ENCODE measurements at places on chromosomes 7 and 10.

DNA sequence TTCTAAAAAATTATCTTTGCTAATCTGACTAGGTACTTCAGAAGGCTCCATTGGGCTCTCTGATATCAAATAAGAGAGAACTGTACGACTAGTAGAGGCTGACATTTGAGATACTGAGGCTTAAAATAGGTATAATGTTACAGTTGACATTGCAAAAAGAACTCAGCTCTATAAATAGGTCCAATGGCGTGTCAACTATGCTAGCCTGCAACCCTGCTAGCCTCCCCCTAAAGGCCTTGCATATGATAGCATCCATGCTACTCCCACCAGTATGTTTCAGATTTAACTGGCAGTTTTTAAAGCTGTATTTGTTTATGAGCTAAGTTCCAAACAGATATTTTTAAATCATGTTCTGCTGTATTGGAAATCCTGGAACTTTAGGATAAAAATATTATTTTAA lies at the start of gene PPP1R3A:
TSS of gene PPP1R3A (minus strand) at position 64 of the 400 bp plus-strand sequence. CDS start at position 51, 13 bp downstream.
- no peak for DNase-seq

DNA sequence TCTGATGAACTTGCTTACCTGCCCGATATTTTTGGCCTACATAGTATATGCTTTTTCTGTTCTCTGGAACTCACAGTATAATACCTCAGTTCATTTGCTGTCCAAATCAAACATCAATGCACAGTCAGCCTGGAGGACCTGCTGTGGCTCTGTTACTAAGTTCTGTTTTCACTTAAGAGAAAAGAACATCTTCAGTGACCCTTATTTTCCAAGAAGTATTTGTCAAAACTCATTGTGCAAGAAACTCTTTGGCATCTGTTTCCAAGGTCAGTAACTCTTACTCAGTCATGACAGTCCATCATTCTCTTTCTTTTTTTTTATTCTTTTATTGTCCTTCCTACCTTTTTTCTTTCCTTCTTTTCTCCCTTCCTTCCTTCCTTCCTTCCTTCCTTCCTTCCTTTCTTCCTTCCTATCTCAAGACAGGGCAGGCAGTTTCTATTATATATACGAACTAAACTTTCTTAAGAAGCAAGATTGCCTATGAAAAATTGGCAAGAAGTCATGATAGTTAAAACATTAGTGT lies 37.8 kb upstream of the SEM1 start:
- no peak for DNase-seq

DNA sequence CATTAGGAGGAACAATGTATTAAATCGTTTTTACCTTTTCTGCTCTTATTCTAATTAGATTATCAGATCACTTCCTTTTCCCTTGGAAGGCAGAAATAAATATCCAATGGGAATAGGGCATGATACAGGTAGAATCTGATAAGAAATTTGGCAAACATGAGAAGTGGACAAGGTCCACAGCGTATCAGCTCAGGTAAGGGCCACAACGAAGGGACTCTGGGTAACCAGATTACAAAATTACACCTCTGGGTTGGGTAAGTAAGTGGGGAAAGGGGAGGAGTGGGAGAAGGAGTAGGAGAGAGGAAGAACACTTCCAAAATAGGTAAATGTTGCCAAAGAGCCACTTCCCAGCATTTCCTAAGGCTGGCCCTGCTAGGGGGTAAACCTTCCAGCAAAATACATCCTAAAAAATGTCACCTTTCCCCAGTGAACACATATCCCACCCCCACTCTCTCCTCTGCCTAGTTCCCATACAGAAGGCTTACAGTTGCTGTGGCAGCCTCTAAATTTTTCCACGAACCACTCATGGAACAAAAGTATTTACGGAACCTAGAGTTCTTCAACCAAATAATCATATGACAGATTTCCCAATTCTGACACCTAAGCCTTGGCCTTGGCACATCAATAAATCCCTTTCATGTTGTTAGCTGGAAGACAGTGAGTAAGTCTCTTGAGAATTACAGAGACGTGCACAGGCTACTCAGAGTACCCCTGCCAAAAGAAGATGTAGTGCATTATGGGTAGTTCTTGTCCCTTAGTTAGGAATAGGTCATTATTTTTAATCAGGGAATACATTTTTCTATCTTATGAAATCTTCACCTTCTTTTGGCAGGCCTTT lies 51.5 kb upstream of the DLX6 start:
- DNase-seq: no peak

GRCh38 chr7:128997181-128997580 lies 57.7 kb downstream of the TNPO3 start:
- DNase-seq: no peak

DNA sequence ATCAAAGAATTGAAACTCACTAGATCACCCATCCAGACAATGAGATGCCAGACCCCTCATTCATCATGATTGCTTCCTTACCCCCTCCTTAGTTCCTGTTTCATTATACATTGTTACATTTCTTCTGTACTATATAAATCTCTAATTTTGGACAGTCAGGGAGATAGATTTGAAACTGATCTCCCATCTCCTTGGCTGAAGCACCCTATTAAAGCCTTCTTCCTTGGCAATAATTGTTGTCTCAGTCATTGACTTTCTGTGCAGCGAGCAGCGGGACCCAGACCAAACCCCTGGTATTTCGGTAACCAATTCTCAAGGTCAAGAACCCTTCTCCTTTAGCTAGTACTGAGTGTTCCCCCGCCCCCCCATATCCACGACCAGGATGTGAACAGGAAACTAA lies 100.2 kb downstream of the ABLIM1 start:
- DNase-seq: no peak

- peak; percentile 80 for DNase-seq
Observed at GRCh38 chr7:100694098-100694745, at the start of gene GIGYF1. Gene GIGYF1 (minus strand): TSS chr7:100694250. CDS start chr7:100688238, 6,012 bp downstream.

GRCh38 chr7:66261941-66262340 lies 56.8 kb downstream of the TPST1 start:
- no peak for DNase-seq

- no peak for DNase-seq
Observed at GRCh38 chr7:131602304-131602993, 46.0 kb upstream of the PODXL start.

- no peak for DNase-seq
Observed at GRCh38 chr10:61961278-61961677, 59.8 kb downstream of the ARID5B start.

DNA sequence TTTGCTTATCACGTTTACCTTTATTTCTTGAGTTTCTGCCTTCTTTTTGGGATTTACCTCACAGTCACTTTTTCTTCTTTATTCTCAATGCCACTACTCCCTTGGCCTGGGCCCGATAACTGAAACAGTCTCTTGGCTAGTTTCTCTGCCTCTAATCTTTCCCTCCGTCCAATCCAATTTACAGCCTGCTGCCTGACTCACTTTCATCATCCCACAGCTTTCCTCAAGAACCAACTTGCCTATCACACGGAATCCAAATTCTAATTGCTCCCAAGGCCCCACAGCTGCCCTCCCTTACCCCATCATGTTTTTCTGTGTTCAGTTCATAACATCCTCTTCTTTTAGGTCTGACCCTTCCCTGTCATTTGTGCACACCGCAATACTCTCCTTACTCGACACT lies 121.4 kb downstream of the HIPK2 start:
- DNase-seq: no peak

DNA sequence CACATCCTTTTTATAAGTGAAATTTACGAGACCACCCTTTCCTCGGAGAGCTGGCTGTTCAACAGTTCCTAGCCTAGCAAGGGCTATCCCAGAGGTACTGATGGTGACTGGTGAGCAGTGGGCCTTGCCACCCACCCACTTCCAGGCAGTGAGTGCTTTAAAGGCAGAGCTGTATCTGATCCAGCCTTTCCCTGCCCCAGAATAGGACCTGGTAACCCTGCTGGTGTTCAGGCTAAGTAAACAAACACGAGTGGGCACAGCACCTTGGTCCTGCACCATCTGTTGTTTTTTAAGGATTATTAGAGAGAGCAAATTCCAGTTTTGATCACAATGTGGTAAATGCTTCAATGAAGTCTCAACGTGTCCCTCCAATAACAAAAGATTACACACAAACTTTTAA lies 75.7 kb downstream of the COBL start:
- DNase-seq: no peak

DNA sequence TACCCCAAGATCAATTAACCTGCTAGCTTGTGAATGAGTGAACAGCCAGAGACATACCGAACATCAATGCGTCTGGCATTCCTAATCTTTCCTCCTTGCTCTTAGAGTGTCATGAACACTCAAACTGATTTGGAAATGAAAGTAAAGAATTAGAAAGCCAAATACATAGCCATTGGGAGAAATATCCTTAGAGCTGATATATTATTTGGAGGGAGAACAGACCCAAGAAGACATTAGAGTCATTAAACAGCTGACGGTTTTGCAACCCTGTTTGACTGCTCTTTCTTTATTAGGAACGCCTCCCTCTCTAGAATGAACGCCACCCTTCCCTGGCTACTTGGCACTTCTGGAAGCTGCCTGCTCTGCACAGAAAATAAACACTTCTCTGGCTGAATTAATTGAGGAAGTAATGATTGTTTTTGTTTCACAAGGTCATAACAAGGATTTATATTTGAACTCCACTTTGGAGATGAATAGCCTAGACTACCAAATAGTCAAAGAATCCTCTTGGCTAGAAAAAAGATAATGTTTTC lies 42.8 kb downstream of the CTTNBP2 start:
- no peak for DNase-seq

- peak; percentile 97 for DNase-seq
Observed at GRCh38 chr7:30162622-30163124, 27.9 kb downstream of the MTURN start.

- no peak for DNase-seq
Observed at GRCh38 chr7:69510114-69510513, 88.2 kb upstream of the AUTS2 start.

GRCh38 chr10:13018171-13018570 lies 16.7 kb upstream of the CCDC3 start:
- DNase-seq: no peak

GRCh38 chr10:118754229-118754555 lies 578 bp downstream of the CACUL1 start:
- DNase-seq: no peak

- no peak for DNase-seq
Observed at GRCh38 chr10:60629332-60629731, 148.9 kb upstream of the CDK1 start.

- no peak for DNase-seq
Observed at GRCh38 chr7:139981511-139981895, 81.2 kb downstream of the PARP12 start.

GRCh38 chr7:116802144-116802745 lies 60.1 kb upstream of the CAPZA2 start:
- no peak for DNase-seq

DNA sequence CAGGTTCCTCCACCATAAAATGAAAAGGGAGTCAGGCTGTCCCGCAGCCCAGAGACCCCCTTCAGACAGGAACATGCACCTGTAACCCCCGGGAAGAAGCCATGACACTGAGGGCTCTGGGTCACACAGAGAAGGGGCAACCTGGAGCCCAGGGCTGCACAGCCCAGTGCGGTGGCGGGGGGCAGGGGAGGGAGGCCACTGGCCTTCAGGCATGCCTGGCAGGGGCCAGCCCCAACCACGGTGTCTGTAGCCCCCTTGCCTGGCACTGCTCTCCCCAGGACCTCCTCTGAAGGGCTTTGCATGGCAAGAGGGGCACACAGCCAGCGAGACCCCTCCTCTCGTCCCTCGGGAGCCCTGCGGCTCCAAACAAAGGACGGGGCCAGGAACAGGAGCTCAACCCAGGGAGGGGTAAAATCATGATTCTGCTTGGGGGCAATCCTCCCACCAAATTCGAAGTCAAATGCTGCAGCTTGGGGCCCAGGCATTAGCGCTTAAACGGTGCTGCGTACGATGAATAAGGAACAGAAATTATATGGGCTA lies 235.1 kb downstream of the MAD1L1 start:
- DNase-seq: no peak

DNA sequence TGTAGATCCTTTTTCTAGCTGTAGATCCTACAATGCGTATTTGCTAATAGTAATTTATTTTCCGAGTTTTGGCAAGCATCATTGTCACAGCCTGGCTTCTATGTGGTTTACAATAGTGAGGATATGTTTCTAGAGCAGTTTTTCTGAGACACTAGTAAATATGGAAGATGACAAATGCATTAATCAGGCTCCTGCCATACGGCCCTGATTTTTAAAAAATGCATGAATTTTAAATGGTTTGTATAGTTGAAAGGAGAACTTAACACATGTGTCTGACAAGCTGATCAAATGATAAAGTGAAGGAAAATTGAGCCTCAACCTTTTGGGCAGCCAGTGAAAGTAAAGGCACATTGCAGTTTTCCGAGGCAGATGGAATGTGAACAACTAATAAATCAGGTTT lies 354.1 kb downstream of the EXOC4 start:
- DNase-seq: no peak

- no peak for DNase-seq
Observed at GRCh38 chr10:29914986-29915785, 144.2 kb downstream of the JCAD start.

Data from NCI-H1930 (cell line).